Astrocyte (in vitro differentiated cells and primary cell): ENCODE measurements at places on chromosomes 2 and 18. TPM values are rescaled to one million over a fixed set of nuclear protein-coding genes. Genes with fewer than 3 reads are reported as not detected.

- no peak for DNase-seq
Measured at GRCh38 chr2:191845876-191846514, 893 bp downstream of the CAVIN2 start.

- no peak for DNase-seq
Measured at GRCh38 chr2:205276116-205276777, 406.1 kb upstream of the NRP2 start.

GRCh38 chr2:181130686-181131085 lies 150.3 kb downstream of the UBE2E3 start:
- DNase-seq: no peak

- DNase-seq: no peak
Measured at GRCh38 chr18:24986666-24987302, 365.2 kb downstream of the ZNF521 start.

GRCh38 chr18:55934821-55935220 lies 346.8 kb upstream of the TCF4 start:
- DNase-seq: no peak

DNA sequence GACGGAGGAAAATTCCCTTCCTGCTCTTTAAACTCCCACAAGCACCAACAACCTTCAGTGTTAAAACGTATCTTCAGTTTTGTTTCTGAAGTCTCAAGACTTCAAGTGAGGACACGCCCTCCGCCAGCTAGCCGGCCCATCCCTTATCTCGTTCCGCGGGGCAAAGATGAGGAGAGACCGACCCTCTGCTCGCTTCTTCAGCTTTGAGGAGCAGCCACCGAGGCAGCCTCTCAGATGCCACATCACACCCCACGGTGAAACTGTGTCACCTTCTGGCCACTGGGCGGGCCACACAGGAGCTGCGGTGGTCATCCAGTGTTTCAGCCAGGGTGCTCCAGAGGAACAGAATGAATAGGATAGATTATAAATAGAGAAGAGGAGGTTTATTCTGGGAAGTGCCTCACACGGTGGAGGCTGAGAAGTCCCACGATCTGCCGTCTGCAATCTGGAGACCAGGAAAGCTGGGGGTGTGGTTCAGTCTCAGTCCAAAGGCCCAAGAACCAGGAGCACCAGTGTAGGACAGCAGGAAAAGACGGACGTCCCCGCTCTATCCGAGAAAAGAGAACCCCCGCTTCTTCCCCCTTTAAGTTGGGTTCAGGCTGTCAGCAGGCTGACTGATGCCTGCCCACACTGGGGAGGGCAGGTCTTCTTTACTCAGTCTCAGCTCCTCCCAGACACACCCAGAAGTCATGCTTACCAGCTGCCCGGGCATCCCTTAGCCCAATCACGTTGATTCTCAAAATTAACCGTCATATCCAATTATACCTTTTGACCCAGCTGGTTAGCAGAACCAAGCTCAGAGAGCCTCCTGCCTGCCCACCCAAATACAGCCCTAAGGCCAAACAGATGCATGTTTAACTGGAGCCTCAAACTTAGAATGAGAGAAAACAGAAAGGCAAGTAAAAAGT lies 399.7 kb upstream of the ID2 start:
- no peak for DNase-seq

- no peak for DNase-seq
Measured at GRCh38 chr2:69791045-69791444, 38.4 kb upstream of the GMCL1 start.

DNA sequence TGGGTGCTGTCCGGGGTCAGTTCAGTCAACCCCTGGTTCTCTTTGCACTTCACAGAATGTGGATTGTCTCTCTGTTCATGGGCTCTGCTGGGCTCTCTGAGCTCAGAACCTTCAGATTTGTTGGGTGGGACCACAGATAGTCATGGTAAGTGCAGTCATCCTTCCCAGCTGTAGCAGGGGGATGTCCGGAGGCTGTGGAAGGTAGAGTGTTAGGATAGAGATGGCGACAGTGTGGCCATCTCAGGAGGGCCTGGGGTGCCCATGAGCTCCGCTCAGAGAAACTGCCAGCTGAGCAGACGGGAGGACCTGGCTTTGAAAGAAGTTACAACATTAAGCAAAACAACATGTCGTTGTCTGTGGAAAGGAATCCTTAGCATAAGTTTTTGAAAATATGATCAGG lies 149.8 kb downstream of the FAM210A start:
- no peak for DNase-seq

- DNase-seq: no peak
Measured at GRCh38 chr2:60882971-60883753, 1.8 kb downstream of the REL start.

DNA sequence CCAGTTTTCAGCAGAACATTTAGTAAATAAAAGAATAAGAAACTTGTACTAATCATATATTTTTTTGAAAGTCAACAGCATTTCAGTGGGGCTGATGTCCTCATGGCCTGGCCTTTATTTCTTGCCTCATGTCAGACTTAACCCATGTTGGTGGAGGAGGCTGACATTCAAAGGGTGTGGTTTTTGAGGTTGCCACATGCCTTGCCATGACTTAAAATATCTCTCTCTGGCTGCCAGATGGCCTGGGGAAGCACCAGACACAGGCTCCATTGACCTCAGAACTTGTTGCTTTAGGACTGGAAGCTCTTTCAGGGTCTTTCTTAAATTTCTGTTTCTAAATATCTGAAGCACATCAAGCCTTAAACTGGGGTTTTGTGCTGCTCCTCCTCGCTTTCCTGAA lies 32.5 kb upstream of the CD28 start:
- DNase-seq: peak; percentile 55

GRCh38 chr18:69840001-69840400 lies 107.7 kb downstream of the CD226 start:
- no peak for DNase-seq

GRCh38 chr18:58229162-58229561 lies 185.1 kb downstream of the NEDD4L start:
- DNase-seq: no peak

- DNase-seq: no peak
Measured at GRCh38 chr18:26459340-26459739, 89.0 kb downstream of the KCTD1 start.

DNA sequence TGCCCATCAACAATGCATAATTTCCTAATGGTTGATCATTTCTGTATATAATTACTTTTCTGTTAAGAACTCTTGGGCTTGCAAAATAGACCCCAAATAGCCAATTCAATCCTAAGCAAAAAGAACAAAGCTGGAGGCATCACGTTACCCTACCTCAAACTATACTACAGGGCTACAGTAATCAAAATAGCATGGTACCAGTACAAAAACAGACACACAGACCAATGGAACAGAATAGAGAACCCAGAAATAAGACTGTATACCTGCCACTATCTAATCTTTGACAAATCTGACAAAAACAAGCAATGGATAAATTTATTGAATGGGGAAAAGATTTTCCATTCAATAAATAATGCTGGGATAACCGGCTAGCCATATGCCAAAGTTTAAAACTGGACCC lies 78.8 kb downstream of the NR4A2 start:
- DNase-seq: no peak

DNA sequence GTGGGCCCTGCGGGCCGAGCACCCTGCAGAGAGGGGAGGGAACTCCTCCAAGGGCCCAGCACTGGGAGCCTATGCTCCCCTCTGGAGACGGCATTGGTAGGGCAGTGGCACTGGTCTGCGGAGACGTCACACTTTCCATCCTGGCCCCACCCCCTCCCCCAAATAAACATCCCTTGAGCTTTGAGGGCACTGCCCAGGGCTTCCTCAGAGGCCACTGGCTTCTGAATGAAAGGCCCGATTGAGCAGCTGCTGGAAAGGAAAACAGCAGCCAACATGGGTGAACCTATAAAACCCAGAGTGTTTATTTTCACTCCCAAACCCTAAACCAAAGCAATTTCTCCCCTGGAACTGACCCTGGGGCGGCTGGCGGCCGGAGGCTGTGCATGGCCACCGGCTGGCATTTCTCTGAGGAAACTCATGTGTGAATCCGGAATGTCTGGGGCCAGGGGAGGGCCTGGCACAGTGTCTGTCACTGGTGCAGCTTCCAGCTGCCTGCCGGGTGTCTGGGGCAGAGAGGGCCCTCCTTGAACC lies 138.9 kb downstream of the DYSF start:
- DNase-seq: no peak

DNA sequence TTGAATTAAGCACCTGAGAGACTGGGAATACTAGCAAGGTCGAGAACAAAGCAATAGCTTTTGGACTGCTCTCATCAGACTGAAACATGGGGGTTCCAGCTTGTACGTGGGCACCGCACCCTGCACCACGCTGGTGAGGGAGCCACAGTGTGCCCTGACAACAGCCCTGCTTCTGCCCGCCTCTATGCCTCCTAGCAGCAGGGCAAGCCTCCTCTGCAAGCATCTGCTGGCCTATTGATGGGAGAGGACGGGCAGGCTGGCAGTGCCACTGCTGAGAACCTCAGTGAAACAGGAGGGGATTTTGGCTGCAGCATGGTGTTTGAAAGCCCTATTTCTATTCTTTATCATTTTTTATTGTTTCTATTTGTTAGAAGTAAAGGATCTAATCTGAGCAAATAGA lies 146.1 kb upstream of the OTOS start:
- DNase-seq: no peak

GRCh38 chr2:37543999-37544557 lies 127.4 kb downstream of the CDC42EP3 start:
- DNase-seq: no peak

DNA sequence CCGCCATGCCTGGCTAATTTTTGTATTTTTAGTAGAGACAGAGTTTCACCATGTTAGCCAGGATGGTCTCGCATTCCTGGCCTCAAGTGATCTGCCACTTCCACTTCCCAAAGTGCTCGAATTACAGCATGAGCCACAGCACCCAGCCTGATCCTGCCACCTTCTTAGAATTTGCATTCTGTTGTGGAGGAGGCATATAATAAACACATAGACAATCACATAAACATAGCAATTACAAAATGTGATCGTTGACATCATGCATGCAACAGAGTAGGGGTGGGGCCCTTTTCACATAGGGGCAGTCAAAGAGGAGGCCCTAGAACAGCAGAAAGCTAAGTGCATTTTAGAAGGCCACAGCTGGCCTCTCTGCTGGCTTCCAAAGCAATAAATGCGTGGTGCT lies 39.9 kb upstream of the TSPYL6 start:
- DNase-seq: no peak

DNA sequence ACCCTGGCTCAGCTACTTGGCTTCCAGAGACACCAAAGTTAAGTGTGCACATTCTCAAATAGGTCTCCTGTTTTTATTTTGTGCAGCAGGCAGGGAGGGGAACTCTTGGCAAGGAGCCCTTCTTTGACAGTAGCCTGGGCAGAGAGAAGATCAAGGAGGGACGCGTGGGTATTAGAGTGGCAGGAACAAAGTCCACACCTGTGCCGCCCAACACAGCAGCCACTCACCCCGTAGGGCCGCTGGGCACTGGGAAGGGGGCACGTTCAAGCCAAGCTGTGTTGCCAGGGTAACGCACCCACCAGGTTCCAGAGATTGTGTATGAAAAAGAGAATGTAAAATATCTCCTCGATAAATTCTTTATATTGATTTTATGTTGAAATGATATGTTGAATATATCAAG lies 229.3 kb upstream of the AGAP1 start:
- no peak for DNase-seq

- DNase-seq: no peak
Measured at GRCh38 chr18:44265437-44265836, 415.3 kb upstream of the SETBP1 start.

- DNase-seq: no peak
Measured at GRCh38 chr18:52519021-52519420, 179.0 kb downstream of the DCC start.

DNA sequence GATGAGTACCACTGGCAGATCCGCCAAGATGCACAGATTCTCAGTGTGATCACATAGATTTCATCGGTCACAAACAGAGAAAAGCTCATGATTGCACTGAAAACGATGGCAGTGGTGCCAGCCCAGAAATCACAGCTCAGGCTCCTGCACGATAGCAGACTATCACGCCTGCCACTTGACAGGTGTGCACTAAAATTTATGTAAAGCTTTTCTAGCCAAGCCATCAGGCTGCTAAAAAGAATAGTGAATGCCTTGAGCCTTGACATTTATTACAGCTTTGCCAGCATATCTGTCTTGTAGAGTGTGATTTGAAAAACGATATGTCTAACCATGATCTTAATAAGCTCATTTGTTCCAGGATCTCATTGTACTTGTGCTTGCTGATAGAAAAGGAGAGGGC lies 409.5 kb upstream of the CWC22 start:
- no peak for DNase-seq

- no peak for DNase-seq
Measured at GRCh38 chr2:80438686-80439085, 134.1 kb upstream of the LRRTM1 start.

GRCh38 chr2:109285244-109285651 lies 156.2 kb downstream of the SH3RF3 start:
- DNase-seq: peak; percentile 80

DNA sequence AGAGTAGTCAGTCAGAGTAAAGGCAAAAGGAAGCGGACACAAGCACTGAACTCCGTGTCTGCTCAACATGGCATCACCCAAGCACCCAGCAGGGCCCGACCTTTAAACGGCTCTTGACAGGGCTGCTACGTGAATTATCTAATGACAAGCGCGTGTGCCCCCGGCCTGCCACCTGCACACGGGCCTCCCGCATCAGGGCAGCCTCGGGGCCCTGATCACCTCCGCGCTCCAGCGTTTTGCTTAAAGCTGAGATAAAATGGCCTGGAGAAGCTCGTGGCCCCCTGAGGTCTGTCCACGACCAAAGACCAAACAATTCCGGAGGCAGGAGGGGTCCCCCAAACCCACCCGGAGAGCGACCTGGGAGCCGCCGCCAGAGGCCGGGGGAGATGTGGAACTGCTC lies 376 bp downstream of the NDUFA10 start:
- no peak for DNase-seq

- peak; percentile 94 for DNase-seq
Measured at GRCh38 chr2:111209045-111209514, 88.4 kb downstream of the BCL2L11 start.

DNA sequence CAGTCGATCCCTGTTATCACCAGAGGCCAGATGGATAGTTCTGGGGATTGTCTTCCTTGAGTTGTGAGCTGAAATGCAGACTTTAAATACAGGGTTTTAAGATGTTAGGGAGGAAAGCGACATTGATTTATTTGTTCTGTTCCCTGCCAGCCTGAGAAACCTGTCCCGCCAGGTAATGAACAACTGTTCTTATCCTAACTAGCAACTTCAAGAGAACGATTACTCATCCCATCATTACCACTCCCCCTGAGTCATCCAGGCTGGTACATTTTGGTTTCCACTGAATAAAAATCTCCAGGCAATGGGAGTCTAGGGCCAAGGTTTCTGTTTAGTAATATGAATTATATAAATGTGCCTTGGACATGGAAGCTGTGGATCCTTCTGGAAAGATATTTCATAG lies 131.2 kb downstream of the LYPD6B start:
- DNase-seq: no peak

- no peak for DNase-seq
Measured at GRCh38 chr2:98870516-98871158, 65.4 kb downstream of the CRACDL start.

GRCh38 chr2:166135152-166135848 lies 7.5 kb upstream of the SCN1A start:
- no peak for DNase-seq

The SPP2 gene
- total RNA-seq: not detected in 2 replicates

The UBR3 gene
- 18.7 and 23.9 TPM in 2 replicates for total RNA-seq

The CCDC74A gene
- 6.5 and 7.2 TPM in 2 replicates for total RNA-seq

The UGT1A7 gene
- not detected in 2 replicates for total RNA-seq

The CIB4 gene
- total RNA-seq: not detected in 2 replicates

The ANKRD36B gene
- 15.3 and 20.0 TPM in 2 replicates for total RNA-seq

The TMEM163 gene
- 0.12 and 0.18 TPM in 2 replicates for total RNA-seq

The TSPYL6 gene
- total RNA-seq: not detected in 2 replicates

The RBBP8 gene
- 16.7 and 23.4 TPM in 2 replicates for total RNA-seq

The HOXD4 gene
- not detected in 2 replicates for total RNA-seq

The MLPH gene
- total RNA-seq: 14.2 and 16.2 TPM in 2 replicates

The RNF152 gene
- total RNA-seq: 68.7 and 73.9 TPM in 2 replicates

The CTNNA2 gene
- total RNA-seq: 3.9 and 4.3 TPM in 2 replicates

The HOXD12 gene
- total RNA-seq: not detected in 2 replicates

The GAREM1 gene
- 9.0 and 9.9 TPM in 2 replicates for total RNA-seq

The CHN1 gene
- 23.9 and 28.8 TPM in 2 replicates for total RNA-seq
